NCI-H524 (cell line): ENCODE measurements at places on chromosomes 16 and 17.

DNA sequence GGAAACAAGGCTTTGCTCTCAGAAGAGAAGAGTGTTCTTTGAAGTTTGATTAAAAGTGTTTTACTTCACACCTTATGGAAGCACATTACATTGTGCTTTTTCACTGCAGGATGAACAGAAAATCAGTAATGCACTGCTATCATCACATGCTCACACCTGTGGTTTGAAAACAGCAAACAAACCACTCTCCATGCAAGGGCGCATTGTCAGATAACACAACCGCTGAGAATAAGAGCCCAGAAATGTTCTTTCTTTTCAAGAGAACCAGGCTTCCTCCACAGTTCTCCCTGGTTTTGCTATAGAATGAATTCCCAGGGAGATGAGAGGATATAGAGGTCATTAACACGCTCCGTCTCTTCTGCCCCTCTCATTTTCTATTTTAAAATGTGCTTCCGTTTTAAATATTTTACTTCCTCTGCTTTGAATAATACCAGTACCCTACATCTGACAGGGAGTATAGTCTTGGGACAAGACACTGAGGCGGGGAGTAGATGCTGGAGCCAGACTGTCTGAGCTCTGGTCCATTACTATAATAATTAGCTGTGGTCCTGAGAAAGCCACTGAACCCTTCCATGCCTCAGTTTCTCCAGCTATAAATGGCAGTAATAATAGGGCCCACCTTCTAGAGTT is 71.6 kb downstream of the CDK5R1 start:
- no peak for DNase-seq

GRCh38 chr16:72856797-72857196 is 191.1 kb downstream of the ZFHX3 start:
- peak; percentile 47 for DNase-seq

DNA sequence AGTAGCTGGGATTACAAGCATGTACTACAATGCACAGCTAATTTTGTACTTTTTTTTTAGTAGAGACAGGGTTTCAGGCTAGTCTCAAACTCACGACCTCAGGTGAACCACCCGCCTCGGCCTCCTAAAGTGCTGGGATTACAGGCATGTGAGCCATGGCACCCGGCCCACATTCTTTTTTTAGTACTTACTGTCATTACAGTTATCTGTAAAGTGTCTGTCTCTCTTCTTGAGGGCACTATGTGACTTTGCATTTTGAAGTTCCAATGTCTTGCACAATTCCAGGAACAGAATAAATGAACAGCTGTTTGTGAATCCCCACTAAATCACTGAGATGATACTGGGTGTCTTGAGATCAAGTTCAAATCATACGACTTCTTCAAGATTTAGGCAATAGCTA is 1540.3 kb downstream of the CDH11 start:
- no peak for DNase-seq

DNA sequence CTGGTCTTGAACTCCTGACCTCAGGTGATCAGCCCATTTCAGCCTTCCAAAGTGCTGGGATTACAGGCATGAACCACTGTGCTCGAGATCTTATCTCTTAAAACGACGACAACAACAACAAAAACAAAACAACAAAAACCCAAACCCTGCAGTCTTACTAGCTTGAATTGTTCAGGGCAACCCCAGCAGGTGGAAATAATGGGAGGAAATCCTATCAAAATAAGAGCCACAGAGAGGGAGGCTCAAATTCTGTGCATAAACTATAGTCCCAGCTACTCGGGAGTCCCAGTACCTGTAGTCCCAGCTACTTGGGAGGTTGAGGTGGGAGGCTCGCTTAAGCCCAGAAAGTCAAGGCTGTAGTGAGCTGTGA is 16.5 kb upstream of the ATP6V0A1 start:
- no peak for DNase-seq

DNA sequence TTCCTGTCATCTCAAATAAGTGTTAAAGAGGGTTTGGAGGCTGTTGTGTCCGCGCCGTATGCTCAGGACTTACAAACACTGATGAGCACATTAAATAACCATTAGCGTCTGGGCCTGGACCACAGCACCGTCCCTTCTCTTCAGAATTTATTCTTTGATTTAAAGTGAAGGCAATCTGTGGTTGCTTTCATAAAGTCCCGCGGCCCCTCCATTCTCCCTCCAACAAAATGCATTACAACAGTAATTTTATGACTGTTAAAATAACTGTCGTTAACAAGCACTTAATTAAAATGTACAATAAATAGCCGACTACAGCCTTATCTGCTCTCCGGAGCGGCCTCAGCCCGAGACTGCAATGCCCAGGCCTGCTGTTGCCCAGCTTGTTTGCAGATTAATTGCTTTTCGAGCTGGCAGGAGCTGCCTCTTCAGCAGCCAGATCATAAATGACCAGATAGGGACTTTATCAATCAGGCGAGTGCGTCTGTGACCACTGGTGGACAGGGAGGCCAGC is 30.6 kb upstream of the IRX3 start:
- DNase-seq: no peak

- DNase-seq: no peak
These were observed 11.5 kb upstream of the IGF2BP1 start for GRCh38 chr17:48985436-48986245.
